AG20443 (cell line): ENCODE measurements at places on chromosomes 4 and X.

DNA sequence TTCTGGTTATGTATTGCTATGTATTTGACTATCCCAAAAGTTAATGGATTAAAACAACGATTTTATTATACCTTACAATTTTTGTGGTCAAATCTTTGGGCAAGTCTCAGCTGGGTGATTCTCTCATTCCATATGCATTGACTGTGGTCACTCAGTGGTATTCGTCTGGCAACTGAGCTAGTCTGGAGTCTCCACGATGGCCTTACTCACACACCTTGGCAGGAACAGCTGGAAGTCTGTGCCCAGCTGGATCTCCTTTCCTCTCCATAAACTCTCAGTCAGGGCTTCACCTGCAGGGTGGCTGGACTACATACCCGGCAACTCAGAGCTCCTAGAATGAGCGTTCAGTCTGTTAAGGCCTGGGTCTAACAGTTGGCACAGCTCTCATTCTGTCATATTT is 141.1 kb upstream of the WDFY3 start:
- DNase-seq: no peak

DNA sequence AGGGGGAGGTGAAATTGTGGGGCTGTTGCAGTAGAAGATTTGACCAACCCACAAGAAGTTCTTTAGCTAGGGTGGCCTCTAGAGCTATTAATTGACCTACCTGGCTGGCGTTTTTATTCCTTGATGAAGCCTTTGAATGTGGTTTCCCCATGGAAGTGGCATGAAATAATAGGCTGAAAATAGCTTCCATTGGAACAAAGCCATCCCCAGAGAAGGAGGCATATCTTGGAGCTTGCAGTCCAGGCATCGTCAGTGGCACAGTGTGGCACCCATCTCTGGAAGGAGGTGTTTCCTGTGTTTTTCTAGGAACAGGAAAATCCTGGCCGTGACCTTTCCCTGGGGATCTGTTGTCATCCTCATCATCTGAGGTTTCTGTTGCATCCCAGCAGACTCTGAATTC is 96.3 kb upstream of the WDR1 start:
- DNase-seq: no peak

GRCh38 chr4:72951147-72951546 is 118.4 kb downstream of the COX18 start:
- no peak for DNase-seq

DNA sequence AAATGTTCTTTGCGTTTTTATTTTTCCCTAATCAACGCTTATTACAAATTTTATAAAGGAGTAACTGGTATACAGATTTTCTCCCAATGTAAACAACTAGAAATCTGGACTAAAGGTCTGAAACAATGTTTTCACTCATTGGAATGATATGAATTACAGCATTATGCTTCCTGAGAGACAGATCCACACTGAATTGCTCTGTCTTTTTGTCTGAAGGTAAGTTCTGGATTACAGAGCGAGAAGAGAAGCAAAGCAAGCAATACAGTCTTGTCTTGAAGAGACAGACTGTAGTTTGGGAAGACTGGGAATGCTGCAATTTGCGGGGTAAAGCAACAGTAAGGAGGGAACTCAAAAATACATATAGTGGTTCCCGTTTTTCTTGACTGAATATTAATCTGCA is 262.2 kb upstream of the PABPC4L start:
- DNase-seq: no peak

- no peak for DNase-seq
These were observed 467.7 kb downstream of the NKX6-1 start for GRCh38 chr4:84031401-84031800.

GRCh38 chrX:48957477-48957826 is at the start of gene OTUD5:
TSS of gene OTUD5 (minus strand) at chrX:48957607. CDS start at chrX:48957570, 37 bp downstream.
- peak; percentile 55 for DNase-seq

GRCh38 chr4:101005659-101006058 is 341.7 kb downstream of the PPP3CA start:
- no peak for DNase-seq

- no peak for DNase-seq
These were observed 38.9 kb downstream of the RUFY3 start for GRCh38 chr4:70760662-70761061.

- no peak for DNase-seq
These were observed 12.7 kb downstream of the WFS1 start for GRCh38 chr4:6282314-6282771.

- no peak for DNase-seq
These were observed 2153.6 kb upstream of the AGA start for GRCh38 chr4:179595671-179596410.

GRCh38 chrX:50003927-50004326 is 81.5 kb downstream of the CLCN5 start:
- DNase-seq: no peak

DNA sequence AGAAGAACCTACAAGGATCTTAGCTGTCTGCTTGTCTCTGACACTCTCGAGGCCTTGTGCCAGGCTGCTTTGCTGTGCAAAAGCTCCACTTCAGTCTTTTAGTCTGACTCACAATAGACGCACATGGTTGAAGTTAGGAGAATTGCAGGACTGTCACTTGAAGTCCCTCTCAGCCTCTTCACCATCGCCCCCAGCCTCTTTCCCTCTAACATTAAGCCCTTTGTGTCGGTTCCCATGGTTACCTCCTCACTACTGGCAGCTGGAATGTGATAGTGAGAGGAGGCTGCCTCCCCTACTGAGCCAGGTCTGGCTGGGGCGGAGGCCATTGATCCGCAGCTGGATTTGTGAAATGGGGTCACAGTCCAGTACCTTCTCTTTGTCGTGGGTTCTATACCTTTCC is 201.8 kb downstream of the SOWAHB start:
- peak; percentile 48 for DNase-seq

GRCh38 chr4:76841026-76841425 is 56.9 kb downstream of the SOWAHB start:
- DNase-seq: no peak

DNA sequence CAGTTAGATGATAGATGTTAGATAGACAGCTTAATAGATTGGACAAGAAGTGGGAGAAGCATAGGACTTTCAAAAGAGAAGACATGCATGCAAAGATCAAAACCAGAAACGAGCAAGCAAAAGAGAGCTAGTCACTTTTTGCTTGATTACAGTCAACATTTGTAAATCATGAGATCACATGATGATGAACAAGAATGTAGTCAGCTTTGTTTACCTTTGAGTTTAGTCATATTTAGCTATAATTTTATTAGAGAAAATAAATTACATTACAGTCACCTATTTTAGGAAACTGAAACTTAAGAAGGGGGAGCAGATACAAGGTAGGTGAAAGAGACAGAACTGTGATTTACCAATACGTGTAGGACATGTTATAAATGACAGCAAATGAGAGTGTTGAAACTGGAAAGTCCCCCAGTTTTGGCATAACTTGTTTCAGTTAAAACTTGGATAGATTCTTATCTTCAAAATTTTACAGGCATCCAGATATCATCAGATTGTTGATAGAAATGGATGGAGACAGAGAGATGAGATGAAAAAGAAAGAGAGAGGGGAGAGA is 1083.1 kb upstream of the PCDH10 start:
- no peak for DNase-seq

GRCh38 chr4:114284629-114285028 is 305.2 kb upstream of the ARSJ start:
- DNase-seq: no peak
